Activated gamma-delta T cell (primary cell): ENCODE measurements at places on chromosomes 7 and 10.

DNA sequence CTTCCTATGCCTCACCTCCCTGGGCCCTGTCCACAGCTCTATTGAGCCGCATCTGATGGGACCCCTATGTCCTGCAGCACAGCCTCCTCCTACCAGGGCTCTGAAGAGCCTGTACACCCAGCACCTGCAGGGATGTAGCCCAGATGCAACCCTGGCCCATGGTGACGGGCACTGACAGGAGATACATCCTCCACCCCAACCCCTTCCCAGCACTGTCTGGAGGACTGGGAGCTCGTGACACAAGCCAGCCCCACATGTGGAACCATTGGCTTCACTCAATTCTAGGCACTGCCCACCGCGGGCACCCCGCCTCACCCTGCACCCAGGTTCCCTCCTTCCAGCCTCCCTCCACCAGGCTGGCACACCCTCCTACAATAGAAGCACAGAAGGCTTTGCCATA is 2.6 kb upstream of the GRB10 start:
- DNase-seq, result no peak

- no peak for DNase-seq
Measured at GRCh38 chr10:113680190-113681111, 739 bp downstream of the CASP7 start.

- DNase-seq, result no peak
Measured at GRCh38 chr10:68813559-68813958, 13.8 kb upstream of the STOX1 start.

- DNase-seq, result no peak
Measured at GRCh38 chr7:6139189-6139996, 108.2 kb downstream of the ANKRD61 start.

DNA sequence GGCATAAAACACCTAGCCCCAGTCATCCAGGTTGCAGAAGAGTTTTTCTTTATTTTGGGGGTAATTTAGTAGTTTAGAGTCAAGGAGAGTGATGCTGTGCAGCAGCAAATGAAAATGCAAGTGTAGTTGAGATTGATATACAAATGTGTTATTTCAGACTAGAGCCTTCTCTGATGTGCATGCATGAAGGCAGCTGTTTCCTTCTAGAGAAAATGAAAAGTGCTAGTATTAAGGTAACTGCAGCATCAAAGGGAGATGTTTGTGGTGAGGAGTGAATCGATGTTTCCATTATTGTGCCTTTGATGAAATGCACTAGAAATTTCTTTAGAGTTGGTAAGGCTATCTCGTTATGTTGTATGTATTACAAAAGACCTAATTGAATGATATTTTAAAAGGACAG is 339.3 kb downstream of the SORCS3 start:
- DNase-seq, result no peak

- DNase-seq, result no peak
Measured at GRCh38 chr10:13707156-13707881, 120.6 kb downstream of the PRPF18 start.

DNA sequence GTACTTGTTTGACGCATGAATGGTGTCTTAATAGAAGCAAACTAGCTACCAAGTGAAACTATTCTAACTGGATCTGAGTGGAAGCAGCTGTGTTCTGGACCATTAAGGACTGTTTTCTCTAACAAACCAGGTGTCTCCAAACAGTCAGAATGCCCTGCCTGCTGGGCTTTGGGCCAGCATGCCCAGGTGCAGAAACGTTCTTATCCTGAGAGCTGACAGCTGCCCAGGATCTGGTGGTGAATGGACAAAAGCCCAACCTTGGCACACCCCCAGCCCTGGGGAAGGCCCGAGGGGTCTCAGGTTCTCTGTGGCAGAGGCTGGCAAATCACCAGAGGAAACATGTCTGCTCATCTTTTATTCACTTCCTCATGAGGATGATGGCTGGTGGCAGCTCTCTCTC is 48.2 kb upstream of the LAMB4 start:
- DNase-seq, result no peak

DNA sequence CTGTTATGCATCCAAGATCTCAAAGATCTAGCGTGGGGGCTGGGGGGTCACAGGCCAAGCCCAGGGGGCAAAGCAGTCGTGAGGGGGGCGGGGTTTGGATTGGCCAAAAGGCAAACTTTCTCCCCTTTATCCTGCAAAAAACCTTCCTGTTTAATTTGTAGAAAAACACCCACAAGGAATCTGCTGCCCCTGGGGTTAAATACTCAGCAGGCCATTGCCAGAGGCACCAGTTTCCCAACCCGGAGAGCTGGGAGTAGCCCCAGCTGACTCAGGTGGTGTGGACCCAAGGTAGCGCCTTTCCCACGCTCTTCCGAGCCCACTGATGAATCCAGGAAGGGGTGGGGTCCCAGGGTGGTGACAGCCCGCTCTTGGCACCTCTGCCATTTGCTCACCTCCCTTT is 21.4 kb downstream of the KCP start:
- DNase-seq, result no peak

DNA sequence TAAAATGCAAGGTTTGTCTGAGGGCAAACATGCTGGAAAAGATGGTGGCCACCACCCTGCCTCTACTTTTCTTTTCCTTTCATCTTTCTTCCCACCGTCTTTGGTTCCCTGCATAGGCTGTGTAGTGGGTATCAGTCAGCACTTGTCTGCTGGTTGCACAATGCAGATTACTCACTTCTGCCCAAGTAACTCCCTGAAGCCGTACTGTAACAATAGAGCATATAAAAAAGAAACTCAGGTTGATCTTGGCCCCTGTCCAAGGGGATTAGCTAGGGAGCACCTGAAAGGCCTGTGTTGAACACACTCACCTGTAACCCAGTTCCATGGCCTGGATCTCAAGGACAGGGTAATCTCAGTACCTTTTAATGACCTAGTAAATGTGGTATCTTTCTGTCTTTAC is 533.0 kb upstream of the GALNT17 start:
- no peak for DNase-seq

DNA sequence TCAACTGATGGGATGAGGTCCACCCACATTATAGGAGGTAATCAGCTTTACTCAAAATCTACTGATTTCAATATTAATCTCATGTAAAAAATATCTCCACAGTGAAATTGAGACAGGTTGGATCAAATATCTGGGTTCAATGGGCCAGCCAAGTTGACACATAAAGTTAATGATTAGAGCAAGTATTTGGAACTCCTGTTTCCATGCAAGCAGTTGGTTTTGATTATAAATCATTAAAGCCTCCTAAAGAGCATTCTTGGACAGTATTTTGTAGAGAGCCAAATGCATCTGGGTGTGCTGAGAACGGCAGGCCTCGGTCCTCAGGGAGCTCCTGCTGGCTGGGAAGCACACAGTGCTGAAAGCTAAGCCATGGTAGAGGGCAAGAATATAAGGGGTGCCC is 126.9 kb upstream of the BTBD16 start:
- DNase-seq, result no peak

GRCh38 chr10:110147961-110148360 is 59.4 kb upstream of the MXI1 start:
- DNase-seq, result no peak

DNA sequence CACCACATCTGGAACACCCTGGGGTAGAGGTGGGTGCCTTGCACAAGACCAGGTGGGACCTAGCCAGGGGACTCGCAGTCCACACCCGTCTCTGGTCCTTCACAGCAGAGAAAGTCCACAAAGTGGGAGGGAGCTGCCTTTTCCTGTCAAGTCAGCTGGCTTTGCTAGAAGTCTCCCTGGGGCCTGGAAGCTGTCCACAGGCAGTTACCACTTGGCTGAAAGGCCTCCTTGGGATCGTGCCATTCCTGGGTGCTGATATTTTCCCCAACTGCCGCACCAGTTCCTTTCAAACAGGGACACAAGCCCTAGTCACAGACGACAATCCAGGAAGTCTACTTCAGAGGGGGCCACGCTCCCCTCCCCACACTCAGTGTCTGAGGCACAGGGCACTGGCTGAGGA is 75.4 kb downstream of the AFAP1L2 start:
- no peak for DNase-seq

GRCh38 chr7:73981933-73982332 is 46.0 kb upstream of the ELN start:
- no peak for DNase-seq
